NCI-H1436 (cell line): ENCODE measurements at places on chromosomes 7 and 10.

DNA sequence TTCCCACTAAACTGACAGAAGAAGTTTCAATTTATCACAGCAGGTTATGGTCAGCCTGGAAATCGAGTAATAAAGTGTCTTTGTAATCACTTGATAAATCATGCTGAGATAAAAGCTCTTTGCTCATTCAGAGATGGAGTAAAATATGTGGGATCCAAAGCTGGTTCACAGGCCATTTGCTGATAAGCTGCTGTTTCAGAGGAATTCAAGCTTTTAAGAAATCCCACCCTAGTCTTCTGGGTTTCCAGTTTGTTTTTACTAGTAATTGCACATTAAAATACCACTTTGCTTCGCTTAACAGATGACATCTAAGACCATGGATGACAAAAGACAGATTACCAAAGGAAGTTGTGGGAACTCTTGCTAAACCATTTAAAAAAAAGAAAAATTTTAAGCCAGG is 37.4 kb upstream of the CDK6 start:
- DNase-seq, result no peak

GRCh38 chr7:105388356-105389087 is at the start of gene SRPK2:
Gene SRPK2, minus strand, starts transcription at chr7:105388921.
- DNase-seq, result peak; percentile 56

DNA sequence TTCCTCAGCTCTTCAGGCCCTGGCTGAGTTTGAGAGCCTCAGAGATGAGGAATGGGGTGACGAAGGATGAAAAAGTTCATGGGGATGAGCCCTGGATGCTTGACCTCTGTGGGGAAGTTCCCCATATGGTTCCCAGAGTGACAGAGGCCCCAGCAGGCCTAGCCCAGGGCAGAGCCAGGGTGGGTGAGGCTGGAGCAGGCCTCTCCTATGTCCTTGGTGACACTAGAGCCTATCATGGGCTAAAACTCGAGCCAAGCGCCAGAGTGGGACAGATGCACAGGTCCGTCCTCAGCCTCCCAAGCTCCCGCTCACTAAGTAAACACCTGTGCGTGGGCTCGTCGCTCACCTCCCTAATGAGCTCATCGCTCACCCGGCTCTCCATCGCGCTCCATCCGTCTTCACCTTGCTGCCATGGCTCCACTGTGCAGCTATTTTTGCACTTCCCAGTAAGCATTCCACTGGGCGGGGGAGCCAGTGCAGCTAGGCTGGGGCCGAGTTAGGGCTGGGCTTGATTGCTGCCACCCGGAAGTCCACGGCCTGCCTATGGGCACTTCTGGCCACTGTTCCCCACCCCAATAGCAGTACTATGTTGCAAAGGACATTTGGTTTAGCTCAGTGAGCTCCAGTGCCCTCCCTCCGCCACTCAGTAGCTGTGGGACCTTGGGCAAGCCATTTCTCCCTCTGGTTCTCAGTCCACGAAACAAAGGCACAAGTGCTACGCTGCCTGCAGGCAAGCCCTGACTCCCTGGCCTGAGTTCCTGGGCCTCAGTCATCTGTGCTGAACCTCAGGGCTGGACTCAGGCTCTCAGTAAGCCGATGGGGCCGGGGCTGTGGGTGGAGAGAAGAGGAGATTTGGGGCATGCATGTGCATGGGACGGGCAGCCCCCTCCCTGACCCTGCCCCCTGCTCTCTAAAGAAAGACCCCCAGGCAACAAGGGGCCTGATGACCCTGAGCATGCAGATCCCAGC is 117.3 kb upstream of the PCBD1 start:
- no peak for DNase-seq

DNA sequence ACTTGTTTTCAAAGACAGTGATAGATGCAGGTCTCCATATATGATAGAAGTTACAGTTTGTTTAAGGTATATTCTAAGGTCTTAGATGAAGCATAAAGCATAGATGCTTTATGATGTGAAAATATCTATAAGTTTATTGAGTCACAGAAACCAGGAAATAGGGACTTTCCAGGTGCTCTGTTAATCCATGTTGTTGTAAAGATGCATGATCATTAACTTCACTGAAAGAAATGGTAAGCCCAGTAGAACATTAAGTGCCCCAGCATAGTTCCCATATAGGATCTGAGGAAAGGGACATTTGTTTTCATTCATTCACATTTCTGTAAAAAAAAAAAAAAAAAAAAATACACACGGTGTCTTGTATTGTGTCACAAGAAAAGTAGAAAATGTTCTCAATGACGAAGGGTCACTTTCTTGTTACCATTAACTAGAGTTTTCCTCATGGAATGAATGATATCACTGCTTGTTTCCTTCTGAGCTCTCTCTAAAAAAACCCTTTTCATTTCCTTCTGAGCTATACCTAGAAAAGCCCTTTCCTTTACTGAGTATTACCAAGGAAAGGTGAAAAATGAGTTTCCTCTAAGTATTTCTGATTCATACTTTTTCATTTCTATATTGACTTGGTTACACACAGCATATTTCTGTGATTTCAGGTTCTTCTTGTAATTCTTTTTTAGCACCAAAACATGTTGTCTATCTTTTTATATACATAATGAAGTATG is 105.2 kb downstream of the MACC1 start:
- no peak for DNase-seq

- no peak for DNase-seq
Observed at GRCh38 chr7:418636-419280, 100.9 kb downstream of the PDGFA start.

DNA sequence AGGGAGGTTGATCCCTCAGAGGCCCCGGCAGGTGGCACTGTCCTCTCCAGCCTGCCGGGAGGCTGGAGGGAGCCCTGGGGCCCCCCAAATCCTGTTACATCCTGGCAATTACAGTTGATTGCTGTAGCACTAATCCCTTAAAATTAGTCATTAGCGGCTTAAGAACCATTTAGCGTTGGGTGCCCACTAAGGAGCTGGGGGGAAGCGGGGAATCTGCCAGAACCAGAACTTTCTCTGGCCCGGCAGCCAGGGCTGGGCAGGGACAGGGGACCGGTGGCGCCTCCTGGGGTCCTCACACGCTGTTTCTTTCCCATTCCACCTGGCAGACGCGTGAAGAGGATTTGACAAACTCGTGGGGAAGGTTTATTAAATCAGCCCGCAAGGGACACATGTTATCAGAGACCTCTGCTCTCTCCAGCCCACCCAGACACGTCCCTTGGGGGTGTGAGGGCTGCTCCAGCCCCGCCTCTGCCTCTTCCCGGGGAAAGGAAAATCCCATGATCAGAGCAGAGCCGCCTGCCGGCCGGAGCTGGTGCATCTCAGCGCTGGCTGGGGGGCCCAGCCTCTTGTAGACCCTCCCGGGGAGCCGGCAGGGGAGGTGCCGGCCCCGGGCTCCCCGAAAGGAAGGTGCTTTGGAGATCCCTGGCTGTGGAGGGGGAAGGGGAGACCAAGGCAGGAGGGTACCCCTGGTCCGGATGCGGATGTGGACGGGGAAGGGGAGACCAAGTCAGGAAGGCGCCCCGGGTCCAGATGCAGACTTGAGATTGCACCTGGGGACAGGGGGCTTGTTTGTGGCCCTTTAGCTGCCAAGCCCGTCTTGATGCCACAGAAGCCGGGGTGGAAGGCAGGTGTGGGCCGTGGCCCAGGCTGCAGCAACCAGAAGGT is 142.7 kb downstream of the ELFN1 start:
- no peak for DNase-seq

DNA sequence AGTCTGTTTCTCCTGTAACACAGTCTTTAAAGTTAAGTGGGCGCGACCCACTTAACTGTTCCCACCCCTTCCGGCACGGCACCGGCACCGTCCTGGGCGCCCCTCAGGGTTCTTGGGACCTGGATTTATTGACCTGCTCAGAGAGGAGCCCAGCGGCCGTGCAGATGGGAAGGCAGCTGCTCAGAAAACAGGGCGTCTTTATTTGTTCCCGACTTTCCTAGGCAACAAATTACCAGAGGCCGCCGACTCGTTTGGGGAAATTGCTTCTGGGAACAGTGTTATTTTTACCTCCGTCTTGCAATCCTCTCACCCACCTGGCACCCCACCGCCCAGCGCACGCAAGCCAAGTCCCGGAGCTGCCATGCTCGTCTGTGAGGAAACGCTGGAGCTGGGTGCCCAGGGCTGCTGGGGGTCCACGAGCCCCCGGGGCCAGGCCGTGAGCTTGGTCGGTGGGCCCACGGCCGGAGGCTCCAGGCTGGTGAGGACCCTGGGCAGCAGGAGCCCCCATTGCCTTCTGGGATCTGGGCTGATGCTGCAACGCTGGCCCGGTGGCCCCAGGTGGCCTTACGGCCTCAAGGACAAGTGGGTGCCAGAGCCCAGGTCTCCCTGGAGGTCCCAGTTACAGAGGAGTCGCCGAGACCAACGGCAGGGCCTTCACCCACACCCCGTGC is 14.9 kb upstream of the ADGRA1 start:
- no peak for DNase-seq

- DNase-seq, result no peak
Observed at GRCh38 chr10:91944880-91945630, 21.5 kb downstream of the BTAF1 start.

DNA sequence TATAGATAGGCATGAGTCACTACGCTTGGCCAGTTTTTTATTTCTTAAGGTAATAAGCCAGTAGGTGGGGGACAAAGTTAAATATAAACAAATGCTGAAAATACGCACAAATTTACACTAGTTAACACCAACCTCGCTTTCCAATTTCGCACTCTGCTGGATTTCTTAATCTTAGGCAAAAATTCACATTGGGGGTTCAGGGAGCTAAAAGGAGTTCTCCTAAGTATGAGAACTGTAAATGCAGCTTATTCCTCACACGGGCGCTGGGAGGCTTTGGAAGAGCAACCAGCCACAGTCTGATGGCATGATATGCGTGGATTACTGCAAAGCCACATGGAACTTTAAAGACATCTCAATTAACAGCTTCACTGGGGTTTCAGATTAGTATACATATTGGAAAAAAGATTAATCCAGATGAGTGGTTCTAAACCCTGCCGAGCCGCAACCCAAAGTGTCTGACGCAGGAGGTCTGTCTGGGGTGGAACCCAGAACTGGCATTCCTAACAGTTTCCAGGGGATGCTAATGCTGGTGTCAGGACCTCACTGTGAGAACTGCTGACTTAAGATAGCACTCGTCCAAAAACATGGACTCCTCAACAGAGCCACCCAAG is 16.2 kb downstream of the TNS3 start:
- DNase-seq, result no peak

- DNase-seq, result no peak
Observed at GRCh38 chr10:92142949-92143348, 147.9 kb downstream of the CPEB3 start.

- DNase-seq, result no peak
Observed at GRCh38 chr10:3825862-3826351, 40.9 kb upstream of the KLF6 start.

GRCh38 chr7:37216156-37216852 is 232.4 kb downstream of the ELMO1 start:
- no peak for DNase-seq

GRCh38 chr7:48636391-48637015 is 287.8 kb upstream of the CDC14C start:
- DNase-seq, result no peak

DNA sequence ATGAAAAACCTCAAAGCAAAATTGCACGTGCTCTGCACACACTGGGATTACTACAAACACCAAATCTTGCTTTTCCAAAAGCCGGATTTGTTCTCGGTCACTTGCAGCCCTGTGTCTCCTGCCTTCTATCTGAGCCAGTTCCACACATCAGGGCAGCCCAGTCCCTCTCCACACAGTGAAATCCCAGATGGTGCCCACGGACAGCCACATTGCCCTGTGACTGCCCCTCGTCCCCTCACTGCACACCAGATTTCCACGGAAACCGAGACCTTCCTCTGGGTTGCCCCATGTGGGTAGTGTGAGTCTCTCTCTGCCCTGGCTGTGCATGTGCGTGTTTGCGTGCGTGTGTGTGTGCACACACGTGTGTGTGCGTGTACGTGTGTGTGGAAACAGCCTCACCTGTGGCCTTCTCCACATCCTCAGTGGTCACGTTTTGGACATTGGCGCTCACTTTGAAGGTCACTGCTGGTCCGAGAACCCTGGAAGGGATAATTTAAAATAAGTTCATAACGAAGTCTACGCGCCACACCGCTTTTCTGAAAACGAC is 506.7 kb downstream of the PTPRN2 start:
- DNase-seq, result no peak

- DNase-seq, result no peak
Observed at GRCh38 chr7:94374231-94374630, 20.5 kb upstream of the COL1A2 start.

DNA sequence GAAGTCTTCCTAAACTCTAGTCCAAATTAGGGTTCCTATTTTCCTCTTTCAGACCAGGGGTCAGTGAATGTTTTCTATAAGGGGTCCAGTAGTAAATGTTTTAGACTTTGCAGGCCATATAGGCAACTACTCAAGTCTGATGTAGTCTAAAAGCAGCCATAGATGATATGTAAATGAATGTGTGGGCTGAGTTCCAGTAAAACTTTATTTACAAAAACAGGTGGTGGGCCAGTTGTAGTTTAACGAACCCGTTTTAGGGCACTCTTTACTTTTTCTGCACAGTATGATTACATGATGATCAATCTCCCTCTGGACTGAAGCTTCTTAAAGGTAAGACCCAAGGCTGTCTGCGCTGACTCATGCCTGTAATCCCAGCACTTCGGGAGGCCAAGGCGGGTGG is 243.6 kb downstream of the CAMK1D start:
- DNase-seq, result no peak

- DNase-seq, result no peak
Observed at GRCh38 chr7:4015371-4015770, 666.7 kb upstream of the FOXK1 start.

- no peak for DNase-seq
Observed at GRCh38 chr10:102597131-102597991, 46.9 kb upstream of the TRIM8 start.

DNA sequence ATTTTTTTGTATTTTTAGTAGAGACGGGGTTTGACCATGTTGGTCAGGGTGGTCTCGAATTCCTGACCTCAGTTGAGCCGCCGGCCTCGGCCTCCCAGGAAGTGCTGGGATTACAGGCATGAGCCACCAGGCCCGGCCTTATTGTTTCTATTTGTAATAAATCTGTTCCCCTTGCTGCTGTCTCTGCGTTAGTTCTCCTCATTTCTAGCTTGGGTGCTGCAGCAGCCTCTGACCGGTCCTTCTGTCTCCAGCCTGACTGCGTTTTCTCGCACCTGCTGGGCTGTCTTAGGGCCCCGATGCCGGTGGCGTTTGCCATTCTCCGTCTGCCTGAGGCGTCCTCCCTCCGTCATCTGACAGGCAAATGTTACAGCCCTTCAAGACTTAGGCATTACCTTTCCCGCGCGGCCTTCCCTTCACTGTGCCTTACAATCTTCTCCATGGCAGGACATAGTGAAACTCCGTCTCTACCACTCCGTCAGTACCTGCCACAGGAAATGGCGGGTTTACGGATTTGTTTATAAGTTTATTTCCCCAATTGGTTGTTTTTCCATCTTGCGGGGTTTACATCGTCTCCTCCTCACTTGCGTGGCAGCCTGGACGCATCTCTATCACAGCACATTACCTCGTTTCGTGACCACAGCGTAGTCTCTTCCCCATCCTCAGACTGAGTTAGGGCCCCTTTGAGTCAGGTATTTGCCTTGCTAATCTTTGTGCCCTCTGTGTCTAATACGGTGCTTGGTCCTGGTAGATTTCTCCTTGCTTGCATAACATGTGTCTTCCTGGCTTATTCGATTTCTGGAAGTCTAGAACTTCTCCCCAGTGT is 2.3 kb upstream of the GIMAP8 start:
- no peak for DNase-seq

- no peak for DNase-seq
Observed at GRCh38 chr10:80497187-80498077, 40.3 kb upstream of the SH2D4B start.

- no peak for DNase-seq
Observed at GRCh38 chr10:118276204-118276603, 65.9 kb downstream of the FAM204A start.
